ENCODE measurements at places on chromosomes 4 and X. TPM values are rescaled to one million over a fixed set of nuclear protein-coding genes. Genes with fewer than 3 reads are reported as not detected.

INTS6L gene
- 5.5 TPM for total RNA-seq

STK26 gene
- 60.7 TPM for total RNA-seq

NUDT10 gene
- total RNA-seq, result 3.4 TPM

ANAPC10 gene
- 25.5 TPM for total RNA-seq

ATP8A1 gene
- 1.2 TPM for total RNA-seq

HPRT1 gene
- total RNA-seq, result 26.0 TPM

EXOC1L gene
- not detected for total RNA-seq

RADX gene
- total RNA-seq, result 1.9 TPM

MAGEB17 gene
- not detected for total RNA-seq

EVC2 gene
- 8.3 TPM for total RNA-seq

CENPI gene
- 1.7 TPM for total RNA-seq

SPACA5 gene
- not detected for total RNA-seq

SLC4A4 gene
- under 0.01 TPM for total RNA-seq

COL25A1 gene
- total RNA-seq, result 0.24 TPM

TMEM154 gene
- total RNA-seq, result 30.5 TPM

PAGE4 gene
- not detected for total RNA-seq

FBXO8 gene
- 34.5 TPM for total RNA-seq

OTOP1 gene
- not detected for total RNA-seq

SPOCK3 gene
- 0.64 TPM for total RNA-seq

TMPRSS11F gene
- 0.85 TPM for total RNA-seq

PLAC1 gene
- 2.4 TPM for total RNA-seq

VCX2 gene
- not detected for total RNA-seq

JADE1 gene
- 4.7 TPM for total RNA-seq

WDR17 gene
- total RNA-seq, result 0.48 TPM

SHISA3 gene
- total RNA-seq, result not detected

DAPP1 gene
- total RNA-seq, result 127 TPM

PTTG2 gene
- not detected for total RNA-seq

TCP11X2 gene
- not detected for total RNA-seq

EMD gene
- 17.3 TPM for total RNA-seq

TKTL1 gene
- not detected for total RNA-seq

NUDT11 gene
- 9.6 TPM for total RNA-seq

FGF2 gene
- total RNA-seq, result 6.0 TPM

FHIP1A gene
- 25.2 TPM for total RNA-seq

RBM47 gene
- 70.5 TPM for total RNA-seq

PAGE5 gene
- not detected for total RNA-seq

CRLF2 gene
- not detected for total RNA-seq

SPANXN2 gene
- total RNA-seq, result not detected

ART3 gene
- total RNA-seq, result not detected
